ENCODE measurements at places on chromosomes 6 and 20.

- no peak for DNase-seq
- H3K27me3 ChIP-seq: no peaks in the 10 kb centered on the region
- H3K4me3 ChIP-seq: no peak overlapping the region
- no peaks in the 10 kb centered on the region for H3K36me3 ChIP-seq
- peaks cover 3% of the 10 kb centered on the region for H3K4me1 ChIP-seq
These were observed 193.1 kb downstream of the ATXN1 start for GRCh38 chr6:16568128-16568527.

GRCh38 chr20:59779656-59780380 lies 153.6 kb downstream of the SYCP2 start:
- H3K4me1 ChIP-seq: no peaks in the 10 kb centered on the region
- peak; percentile 19 for DNase-seq
- no peaks in the 10 kb centered on the region for H3K27me3 ChIP-seq
- no peaks in the 10 kb centered on the region for H3K36me3 ChIP-seq

- no peaks in the 10 kb centered on the region for H3K4me1 ChIP-seq
- peak overlapping the region; percentile 6 for H3K4me3 ChIP-seq
- no peak for DNase-seq
These were observed 164.8 kb downstream of the SYNE1 start for GRCh38 chr6:152472325-152472724.

DNA sequence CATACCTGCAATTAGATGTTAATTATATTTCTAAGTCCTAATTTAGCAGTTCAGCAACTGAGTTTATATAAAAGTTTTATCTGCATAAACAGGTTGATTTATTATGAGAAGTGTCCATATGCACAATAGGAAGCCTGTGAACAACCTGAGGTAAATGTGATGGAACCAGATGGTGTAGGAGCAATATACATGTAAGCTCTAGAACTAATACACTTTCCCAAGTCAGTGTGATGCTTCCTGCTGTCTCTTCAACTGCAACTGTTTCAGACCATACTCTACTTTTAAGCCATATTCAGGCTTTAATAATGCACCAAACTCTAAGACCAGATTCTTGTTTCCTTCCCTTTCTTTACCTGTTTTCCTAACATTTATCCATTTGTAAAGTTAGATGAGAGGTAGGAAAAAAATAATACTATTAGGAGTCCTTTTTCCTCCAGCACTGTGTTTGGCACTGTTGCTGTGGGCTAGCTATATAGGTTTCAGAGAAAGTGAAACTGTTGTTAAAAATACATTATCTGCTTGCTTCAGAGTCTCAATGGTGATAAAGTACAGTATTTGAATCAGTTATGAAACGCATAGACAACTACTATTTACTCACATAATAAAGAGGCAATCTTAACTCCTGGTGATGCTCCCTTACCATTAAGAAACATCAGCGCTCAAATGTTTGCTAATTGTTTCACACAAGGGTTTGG lies 1009.3 kb downstream of the GRIK2 start:
- no peaks in the 10 kb centered on the region for H3K27me3 ChIP-seq
- H3K27ac ChIP-seq: no peak overlapping the region
- no peak for DNase-seq
- no peaks in the 10 kb centered on the region for H3K36me3 ChIP-seq
- no peak overlapping the region for H3K4me3 ChIP-seq

GRCh38 chr6:148761527-148762011 lies 14.7 kb downstream of the UST start:
- H3K36me3 ChIP-seq: no peaks in the 10 kb centered on the region
- DNase-seq: no peak
- H3K27me3 ChIP-seq: no peaks in the 10 kb centered on the region

- peaks cover 12% of the 10 kb centered on the region for H3K4me1 ChIP-seq
- H3K4me3 ChIP-seq: no peak overlapping the region
- DNase-seq: no peak
- H3K36me3 ChIP-seq: no peaks in the 10 kb centered on the region
- no peaks in the 10 kb centered on the region for H3K27me3 ChIP-seq
- no peak overlapping the region for H3K27ac ChIP-seq
These were observed 7.6 kb downstream of the RIPOR2 start for GRCh38 chr6:24927985-24928745.

- DNase-seq: no peak
- no peak overlapping the region for H3K4me3 ChIP-seq
- no peaks in the 10 kb centered on the region for H3K36me3 ChIP-seq
- no peaks in the 10 kb centered on the region for H3K4me1 ChIP-seq
- peaks cover 3% of the 10 kb centered on the region for H3K27me3 ChIP-seq
These were observed 338.3 kb upstream of the CHD6 start for GRCh38 chr20:41956338-41957074.

GRCh38 chr6:89660981-89661380 lies 22.4 kb upstream of the LYRM2 start:
- peaks cover 11% of the 10 kb centered on the region for H3K4me1 ChIP-seq
- H3K36me3 ChIP-seq: peaks cover 89% of the 10 kb centered on the region
- H3K27me3 ChIP-seq: no peaks in the 10 kb centered on the region
- no peak overlapping the region for H3K27ac ChIP-seq
- no peak for DNase-seq
- H3K4me3 ChIP-seq: no peak overlapping the region

- DNase-seq: no peak
- H3K27me3 ChIP-seq: no peaks in the 10 kb centered on the region
- H3K36me3 ChIP-seq: no peaks in the 10 kb centered on the region
- no peaks in the 10 kb centered on the region for H3K4me1 ChIP-seq
These were observed 84.5 kb downstream of the SLC16A10 start for GRCh38 chr6:111171577-111172400.

DNA sequence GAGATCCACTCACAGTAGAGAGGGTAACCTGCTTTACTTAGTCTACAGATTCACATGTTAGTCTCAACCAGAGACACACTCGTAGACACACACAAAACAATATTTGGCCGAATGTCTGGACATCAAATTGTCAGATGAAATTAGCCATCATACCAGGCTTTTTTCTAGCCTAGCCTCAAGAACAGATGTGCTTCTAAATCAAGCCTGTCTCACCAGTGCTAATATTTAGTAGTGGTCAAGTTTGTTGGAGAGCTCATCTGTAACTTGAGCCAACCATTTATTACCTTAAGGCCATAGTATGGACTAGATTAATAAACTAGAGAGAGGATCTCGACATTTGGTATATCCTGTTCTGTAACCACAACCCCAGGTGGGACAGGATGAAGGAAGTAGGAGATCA lies 1118.8 kb upstream of the MAP3K7 start:
- no peak for DNase-seq
- H3K27me3 ChIP-seq: no peaks in the 10 kb centered on the region
- H3K27ac ChIP-seq: no peak overlapping the region

GRCh38 chr6:10792101-10792500 lies 44.5 kb downstream of the TMEM14B start:
- no peak for DNase-seq
- peaks cover 13% of the 10 kb centered on the region for H3K36me3 ChIP-seq
- H3K27me3 ChIP-seq: no peaks in the 10 kb centered on the region
- H3K4me3 ChIP-seq: no peak overlapping the region
- H3K4me1 ChIP-seq: no peaks in the 10 kb centered on the region

GRCh38 chr6:16092140-16092539 lies 36.7 kb upstream of the MYLIP start:
- no peaks in the 10 kb centered on the region for H3K36me3 ChIP-seq
- no peak for DNase-seq
- H3K27me3 ChIP-seq: no peaks in the 10 kb centered on the region
- no peak overlapping the region for H3K4me3 ChIP-seq

GRCh38 chr6:167703347-167703746 lies 123.4 kb upstream of the AFDN start:
- H3K4me3 ChIP-seq: no peak overlapping the region
- H3K4me1 ChIP-seq: peaks cover 15% of the 10 kb centered on the region

DNA sequence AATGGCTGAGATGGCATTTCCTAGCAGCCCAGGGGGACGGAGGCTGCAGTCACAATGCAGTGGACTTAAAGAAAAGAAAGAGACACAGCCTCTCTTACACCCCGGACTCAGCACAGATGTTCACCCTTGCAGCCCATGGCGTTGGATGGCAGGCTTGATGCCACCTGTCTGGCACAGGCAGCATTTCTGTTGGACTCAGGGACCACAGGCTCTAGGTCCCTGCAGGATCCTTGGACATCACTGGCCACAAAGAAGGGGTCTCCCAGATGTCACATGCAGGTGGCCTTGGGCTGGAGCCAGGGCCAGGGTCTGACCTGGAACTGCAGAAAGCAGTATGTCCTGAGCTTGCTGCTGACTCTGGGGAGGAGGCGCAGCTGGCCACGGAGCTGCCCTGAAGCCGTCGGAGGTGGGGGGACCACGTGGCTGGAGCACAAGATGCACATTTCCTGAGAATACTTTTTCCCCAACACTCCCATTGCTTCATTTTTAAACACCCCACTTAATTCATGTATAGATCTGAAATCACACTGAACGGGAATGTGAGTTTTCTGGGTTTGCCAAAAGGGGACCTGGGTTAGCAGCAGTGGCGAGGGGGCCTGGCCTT lies 102.3 kb upstream of the SULF2 start:
- no peak overlapping the region for H3K4me3 ChIP-seq
- no peaks in the 10 kb centered on the region for H3K4me1 ChIP-seq
- H3K27me3 ChIP-seq: peaks cover 7% of the 10 kb centered on the region
- DNase-seq: no peak
- H3K27ac ChIP-seq: no peak overlapping the region

DNA sequence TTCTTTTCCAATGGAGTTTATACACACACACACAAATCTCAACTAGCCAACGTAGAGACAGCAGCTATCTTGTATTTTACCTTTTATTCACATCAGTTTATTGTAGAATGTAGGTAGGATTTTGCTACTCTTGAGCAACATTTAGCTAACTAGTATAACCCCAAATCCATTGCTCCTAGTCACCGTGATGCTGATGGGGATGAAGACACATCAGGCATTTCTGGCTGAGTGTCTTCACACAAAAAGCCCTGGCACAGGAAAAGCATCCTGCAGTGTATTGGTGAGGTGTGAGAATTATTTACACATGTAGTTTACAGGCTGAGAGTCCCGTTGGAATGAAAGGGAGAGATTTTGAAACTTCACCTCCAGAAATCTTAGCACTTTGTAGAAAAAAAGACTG lies 65.9 kb upstream of the FBXL4 start:
- no peak overlapping the region for H3K27ac ChIP-seq
- no peak overlapping the region for H3K4me3 ChIP-seq
- no peaks in the 10 kb centered on the region for H3K4me1 ChIP-seq
- H3K36me3 ChIP-seq: no peaks in the 10 kb centered on the region
- no peak for DNase-seq

- no peak overlapping the region for H3K27ac ChIP-seq
- DNase-seq: no peak
- H3K36me3 ChIP-seq: peaks cover 51% of the 10 kb centered on the region
- no peak overlapping the region for H3K4me3 ChIP-seq
- no peaks in the 10 kb centered on the region for H3K4me1 ChIP-seq
These were observed 137.7 kb downstream of the INSM1 start for GRCh38 chr20:20505554-20505953.

GRCh38 chr6:70150521-70150920 lies 152.4 kb downstream of the COL9A1 start:
- no peak for DNase-seq
- H3K27me3 ChIP-seq: no peaks in the 10 kb centered on the region
- no peak overlapping the region for H3K4me3 ChIP-seq
- no peaks in the 10 kb centered on the region for H3K36me3 ChIP-seq
- no peaks in the 10 kb centered on the region for H3K4me1 ChIP-seq

DNA sequence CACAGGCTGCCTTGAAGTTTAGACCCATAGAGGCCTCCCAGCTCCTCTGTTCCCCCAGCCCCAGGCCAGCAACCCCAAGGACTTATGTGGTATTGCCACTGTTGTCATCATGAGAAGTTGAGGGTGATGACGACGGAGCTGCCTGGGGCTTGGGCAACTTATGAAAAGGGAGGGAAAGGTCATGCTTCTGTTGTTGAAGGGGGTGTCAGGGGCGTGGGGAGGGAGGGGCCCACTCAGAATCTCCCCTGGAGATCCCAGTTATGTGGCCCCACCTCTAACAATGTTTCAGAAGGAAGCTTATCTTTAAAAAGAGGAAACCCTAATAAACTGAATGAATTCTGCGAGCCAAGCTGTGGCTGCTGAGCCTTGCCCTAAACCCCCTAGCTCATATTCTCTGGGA lies 4.2 kb downstream of the ADTRP start:
- peaks cover 57% of the 10 kb centered on the region for H3K4me1 ChIP-seq
- no peaks in the 10 kb centered on the region for H3K27me3 ChIP-seq
- no peak for DNase-seq
- H3K27ac ChIP-seq: no peak overlapping the region

GRCh38 chr6:48101290-48101689 lies 9.7 kb downstream of the PTCHD4 start:
- H3K27ac ChIP-seq: no peak overlapping the region
- H3K4me3 ChIP-seq: no peak overlapping the region
- no peak for DNase-seq
- H3K36me3 ChIP-seq: no peaks in the 10 kb centered on the region

GRCh38 chr20:25301357-25301920 lies 53.6 kb downstream of the PYGB start:
- no peak for DNase-seq
- H3K4me3 ChIP-seq: no peak overlapping the region
- no peak overlapping the region for H3K27ac ChIP-seq
- peaks cover 71% of the 10 kb centered on the region for H3K36me3 ChIP-seq
- H3K4me1 ChIP-seq: peaks cover 11% of the 10 kb centered on the region

- DNase-seq: no peak
- no peaks in the 10 kb centered on the region for H3K36me3 ChIP-seq
- H3K27ac ChIP-seq: no peak overlapping the region
- no peak overlapping the region for H3K4me3 ChIP-seq
- H3K4me1 ChIP-seq: peaks cover 25% of the 10 kb centered on the region
- H3K27me3 ChIP-seq: no peaks in the 10 kb centered on the region
These were observed 181.1 kb upstream of the SUPT3H start for GRCh38 chr6:45558858-45559257.

DNA sequence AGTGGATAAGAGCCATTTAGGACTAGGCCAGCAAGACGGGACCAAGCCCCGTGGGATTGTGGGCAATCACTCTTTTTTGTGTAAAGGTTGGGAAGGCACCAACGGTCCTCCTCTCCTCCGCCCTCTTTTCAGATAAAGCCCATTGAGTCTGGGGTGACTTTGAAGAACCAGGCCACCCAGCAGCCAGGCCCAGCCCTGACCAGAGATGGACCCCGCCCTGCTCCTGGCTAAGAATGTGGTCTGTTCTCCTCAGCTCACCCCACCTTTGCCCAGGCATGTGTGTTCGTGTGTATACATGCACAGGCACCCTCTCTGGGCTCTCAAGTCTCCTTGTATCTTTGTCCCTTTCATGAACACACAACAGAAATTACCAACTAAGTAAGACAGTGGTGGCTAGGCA lies 9.1 kb downstream of the SDC4 start:
- H3K4me1 ChIP-seq: peaks cover 84% of the 10 kb centered on the region
- no peak overlapping the region for H3K4me3 ChIP-seq
- DNase-seq: no peak
- no peaks in the 10 kb centered on the region for H3K27me3 ChIP-seq

DNA sequence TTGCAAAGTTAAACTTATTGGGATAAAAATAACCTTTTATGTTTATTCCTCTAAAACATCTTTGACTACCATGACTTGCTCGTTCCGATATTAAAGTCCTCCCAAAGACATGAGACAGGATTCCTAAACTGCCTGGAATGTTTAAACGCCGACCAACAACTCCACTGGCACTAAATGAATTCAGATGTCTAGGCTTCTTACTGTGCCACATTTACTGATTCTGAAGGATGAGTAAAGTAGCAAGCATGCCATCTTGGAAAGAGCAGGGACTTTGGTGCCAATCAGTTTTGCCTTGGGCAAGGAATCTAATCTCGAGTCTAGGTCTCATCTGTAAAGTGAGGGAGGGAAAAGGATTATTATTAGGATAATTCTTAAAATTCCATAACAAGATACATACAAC lies 25.3 kb downstream of the MBOAT1 start:
- no peak overlapping the region for H3K27ac ChIP-seq
- no peaks in the 10 kb centered on the region for H3K27me3 ChIP-seq
- H3K36me3 ChIP-seq: no peaks in the 10 kb centered on the region
- H3K4me3 ChIP-seq: no peak overlapping the region
- DNase-seq: no peak

Measured in suprapubic skin (tissue), 4 donors.